ENCODE measurements at places on chromosomes 1 and 21.

DNA sequence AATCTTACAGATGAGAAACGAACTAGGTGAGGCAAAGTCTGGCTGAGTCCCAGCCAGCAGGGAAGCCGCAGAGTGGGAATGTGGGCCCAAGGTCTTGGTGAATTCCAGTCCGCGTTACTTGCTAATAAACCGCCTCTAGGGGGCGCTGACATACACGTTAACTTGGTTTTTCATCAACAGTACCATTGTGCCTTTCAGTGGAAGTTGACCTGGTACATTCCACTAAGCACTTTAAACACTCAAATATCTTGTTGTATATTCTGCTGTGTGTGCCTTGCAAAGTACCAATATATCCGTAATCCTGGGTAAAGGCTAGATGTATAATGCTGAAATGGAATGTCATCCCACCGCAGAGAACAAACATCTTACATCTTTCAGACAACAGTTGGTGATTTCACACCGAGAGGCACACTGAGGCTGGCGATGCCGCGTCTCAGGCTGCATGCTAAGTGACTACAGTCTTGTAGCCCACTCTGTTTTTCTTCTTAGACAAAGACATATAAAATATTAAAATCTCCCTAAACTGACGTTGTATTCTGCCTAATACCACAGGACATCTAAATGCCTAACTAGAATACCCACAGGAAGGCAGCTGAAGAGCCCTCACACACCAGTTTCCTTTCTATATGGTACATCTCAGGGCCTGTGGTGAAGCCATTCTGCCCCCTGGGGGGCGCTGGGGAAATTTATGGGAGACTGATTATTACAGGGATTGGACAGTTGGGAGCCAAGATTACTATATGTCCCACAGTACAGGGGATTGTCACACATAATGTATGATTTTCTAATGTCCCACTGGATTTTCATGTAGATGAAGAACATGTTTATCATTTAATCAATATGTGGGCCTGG is 49.2 kb upstream of the C1orf198 start:
- peak; percentile 44 for DNase-seq

DNA sequence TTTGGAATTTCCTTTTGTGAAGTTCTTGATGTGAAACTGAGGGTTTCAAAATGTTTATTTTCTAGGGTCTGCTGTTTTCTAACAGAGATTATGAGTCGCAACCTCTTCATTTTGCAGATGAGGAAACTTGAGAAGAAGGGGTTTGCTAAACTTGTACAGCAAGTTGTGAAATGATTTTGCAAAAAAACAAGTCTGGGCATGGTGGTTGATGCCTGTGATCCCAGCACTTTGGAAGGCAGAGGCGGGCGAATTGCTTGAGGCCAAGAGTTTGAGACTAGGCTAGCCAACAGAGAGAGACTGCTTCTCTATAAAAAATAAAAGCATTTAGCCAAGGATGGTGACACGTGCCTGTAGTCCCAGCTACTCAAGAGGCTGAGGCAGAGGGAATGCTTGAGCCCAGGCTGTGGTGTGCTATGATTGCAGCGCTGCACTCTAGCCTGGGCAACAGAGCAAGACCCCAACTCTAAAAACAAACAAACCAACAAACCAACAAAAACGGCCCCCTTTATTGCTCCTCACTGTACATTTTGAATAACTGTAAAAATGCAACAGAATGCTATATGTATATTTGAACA is 9.9 kb downstream of the TRIM67 start:
- DNase-seq, result peak; percentile 87

GRCh38 chr1:111930356-111930755 is 59.1 kb downstream of the KCND3 start:
- no peak for DNase-seq

DNA sequence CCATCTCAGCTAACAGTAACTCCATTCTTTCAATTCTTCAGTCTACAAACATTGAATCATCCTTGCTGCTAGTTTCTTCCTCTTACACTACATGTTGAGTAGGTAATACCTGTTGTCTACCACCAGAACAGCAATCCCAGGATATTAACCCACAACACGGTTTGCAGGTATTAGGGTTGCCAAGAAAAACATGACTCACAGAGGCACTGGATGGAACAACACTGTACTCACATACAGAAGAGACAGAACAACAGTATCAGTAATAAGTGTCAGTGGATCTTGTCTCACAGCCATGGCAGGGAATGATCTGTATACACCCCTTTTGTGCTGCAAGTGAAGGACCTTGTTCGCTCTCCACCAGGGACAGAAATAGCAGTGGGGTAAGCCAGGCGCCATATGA is 212.1 kb downstream of the GPR52 start:
- DNase-seq, result peak; percentile 98

GRCh38 chr1:54273092-54273794 is 73.3 kb downstream of the MRPL37 start:
- DNase-seq, result no peak

- no peak for DNase-seq
Observed at GRCh38 chr1:148379170-148379500, 104.0 kb downstream of the PPIAL4G start.

DNA sequence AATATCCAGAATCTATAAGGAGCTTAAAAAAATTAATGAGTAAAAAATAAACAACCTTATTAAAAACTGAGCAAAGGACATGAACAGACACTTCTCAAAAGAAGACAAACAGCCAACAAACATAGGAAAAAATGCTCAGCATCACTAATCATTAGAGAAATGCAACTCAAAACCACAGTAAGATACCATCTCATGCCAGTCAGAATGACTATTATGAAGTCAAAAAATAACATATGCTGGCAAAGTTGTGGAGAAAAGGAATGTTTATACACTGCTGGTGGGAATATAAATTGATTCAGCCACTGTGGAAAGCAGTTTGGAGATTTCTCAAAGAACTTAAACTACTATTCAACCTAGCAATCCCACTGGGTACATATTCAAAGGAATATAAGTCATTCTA is 25.3 kb downstream of the PIGK start:
- peak; percentile 35 for DNase-seq

- no peak for DNase-seq
Observed at GRCh38 chr1:160169553-160170399, 18.4 kb downstream of the ATP1A4 start.

All from mammary epithelial cell (primary cell).